ENCODE measurements at places on chromosomes 7 and 10.

DNA sequence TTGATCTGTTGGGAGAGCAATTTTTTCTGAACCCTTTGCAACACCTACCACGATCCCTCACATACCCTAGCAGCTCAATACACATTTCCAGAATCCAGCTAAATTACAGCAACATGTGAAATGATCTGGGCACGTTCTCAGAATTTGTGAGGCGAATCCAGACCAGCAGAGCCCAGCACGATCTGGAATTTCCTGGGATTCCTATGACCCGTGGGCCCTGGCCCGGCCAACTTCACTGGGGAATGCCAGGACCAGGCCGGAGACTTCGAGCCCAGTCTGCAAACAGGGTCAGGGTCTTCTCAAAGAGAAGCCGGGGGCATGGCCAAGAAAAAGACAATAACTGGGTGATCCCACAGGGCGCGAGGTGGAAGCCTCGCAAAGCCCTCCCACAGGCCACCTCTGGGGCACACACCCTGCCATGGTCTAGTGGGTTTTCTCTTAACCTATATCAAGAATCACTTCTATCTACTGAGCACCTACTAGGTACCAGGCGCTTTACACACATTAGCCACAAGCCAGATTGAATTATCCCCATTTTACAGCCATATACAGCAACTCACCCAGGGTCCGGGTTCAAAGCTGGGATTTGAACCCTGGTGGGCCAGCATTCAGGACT is 33.8 kb downstream of the FAM53B start:
- no peak for DNase-seq

- DNase-seq = peak; percentile 39
Measured at GRCh38 chr10:124240839-124241291, 147.5 kb upstream of the CHST15 start.

- DNase-seq = peak; percentile 20
Measured at GRCh38 chr10:30368065-30368718, 19.1 kb upstream of the MTPAP start.

DNA sequence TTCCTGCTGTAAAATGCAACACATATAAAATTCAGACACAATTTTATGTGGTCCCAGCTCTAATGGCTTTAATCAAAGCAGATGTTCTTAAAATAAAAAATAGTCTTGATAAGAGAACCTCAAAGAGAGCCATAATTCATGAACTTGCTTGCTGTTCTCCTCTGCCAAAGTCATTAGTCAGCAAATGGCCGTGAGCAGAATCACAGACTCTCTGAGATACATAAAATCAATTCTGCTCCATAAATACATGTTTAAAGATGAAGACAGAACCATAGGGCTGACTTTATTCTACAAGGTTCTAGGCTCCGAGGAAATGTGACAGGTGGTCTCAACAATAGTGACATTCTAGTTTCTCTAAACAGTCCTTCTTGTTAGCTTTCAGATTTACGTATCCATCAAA is 29.8 kb downstream of the HSPA12A start:
- DNase-seq = no peak

GRCh38 chr10:22682237-22683139 is 31.9 kb downstream of the PIP4K2A start:
- no peak for DNase-seq

- no peak for DNase-seq
Measured at GRCh38 chr10:26336979-26337378, 101.2 kb upstream of the APBB1IP start.

GRCh38 chr7:2734084-2734686 is 46.2 kb downstream of the AMZ1 start:
- no peak for DNase-seq

- no peak for DNase-seq
Measured at GRCh38 chr7:22447762-22448161, 52.2 kb downstream of the STEAP1B start.

- peak; percentile 62 for DNase-seq
Measured at GRCh38 chr7:69403169-69403568, 195.1 kb upstream of the AUTS2 start.

DNA sequence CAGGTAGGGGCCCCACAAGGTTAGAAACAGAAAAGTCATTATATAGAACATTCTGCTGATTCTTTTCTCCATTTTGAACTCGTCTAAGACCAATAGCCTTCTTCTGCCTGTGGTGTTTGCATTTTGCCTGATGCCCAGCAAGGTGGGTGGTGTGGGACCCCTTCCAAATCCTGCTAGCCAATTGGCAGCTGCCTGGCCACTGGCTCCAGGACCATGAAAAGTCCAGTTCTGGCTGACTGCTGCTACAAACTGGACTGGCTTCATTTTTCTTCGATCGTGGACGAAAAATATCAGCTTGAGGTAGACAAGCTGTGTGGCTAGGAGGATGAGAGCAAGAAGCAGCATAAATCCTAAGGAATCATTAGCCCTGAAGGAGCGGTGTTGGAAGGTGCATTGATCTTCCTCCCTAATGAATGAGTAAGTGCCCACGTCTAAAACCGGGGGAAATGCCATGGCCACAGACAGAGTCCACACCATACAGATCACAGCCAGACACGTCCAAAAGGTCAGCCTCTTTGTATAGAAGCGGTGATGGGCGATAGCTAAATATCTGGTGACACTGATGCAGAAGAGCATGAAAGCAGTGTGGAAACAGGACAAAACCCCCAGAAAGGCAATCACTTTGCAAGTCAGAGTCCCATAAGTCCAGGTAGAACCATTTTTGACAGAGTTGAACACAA is 2.7 kb downstream of the GPR85 start:
- DNase-seq = no peak

- no peak for DNase-seq
Measured at GRCh38 chr7:145624618-145625017, 492.0 kb upstream of the CNTNAP2 start.
